ENCODE measurements at places on chromosomes 11 and 22.

DNA sequence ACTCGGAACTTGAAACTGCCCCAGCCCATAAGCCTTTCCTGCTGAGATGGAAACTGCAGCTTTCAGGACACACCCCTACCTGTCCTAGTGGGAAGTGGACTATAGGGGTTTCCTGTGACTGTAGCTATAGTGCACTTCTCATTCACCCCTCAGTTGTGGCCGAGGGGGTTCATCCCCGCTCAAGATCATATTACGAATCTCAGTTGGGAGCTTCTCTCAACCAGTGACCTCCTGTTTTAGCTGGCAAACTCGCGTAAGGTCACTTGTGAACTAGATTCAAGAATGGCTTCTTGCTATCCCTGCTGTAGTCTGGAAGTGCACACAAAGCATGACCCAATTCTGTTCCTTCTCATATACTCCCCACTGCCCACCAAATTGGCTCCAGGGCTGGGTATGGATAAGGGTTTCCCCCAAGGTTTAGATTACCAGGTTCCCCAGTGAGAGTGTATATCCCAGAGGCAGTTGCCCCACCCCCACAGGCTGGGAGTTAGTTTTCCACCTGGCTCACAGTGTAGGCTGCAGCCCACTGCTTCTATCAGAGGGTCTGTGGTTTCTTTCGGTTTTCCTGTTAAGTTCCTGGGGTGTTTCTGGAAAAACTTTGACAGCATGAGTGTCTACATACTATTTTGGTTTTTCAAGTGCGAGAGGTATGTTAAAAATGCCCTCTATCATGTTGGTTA, 812.9 kb downstream of the JRKL start:
- no peak for DNase-seq

DNA sequence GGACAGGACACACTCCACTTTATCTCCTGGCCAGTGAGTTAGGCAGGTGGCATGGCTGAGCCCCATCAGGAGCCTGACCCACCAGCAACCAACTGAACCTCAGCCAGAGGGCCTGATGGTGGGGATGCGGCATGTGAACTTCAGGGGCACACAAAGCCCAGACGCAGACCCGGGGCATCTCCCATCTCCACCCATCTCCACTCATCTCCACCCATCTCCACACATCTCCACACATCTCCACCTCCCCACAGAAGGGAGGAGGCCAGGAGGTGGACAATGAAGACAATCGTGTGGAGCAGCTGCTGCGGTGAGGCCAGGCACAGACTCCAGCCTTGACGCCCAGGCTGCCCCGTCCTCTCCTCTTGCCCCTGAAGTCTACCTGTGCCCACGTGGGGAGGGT, 340.8 kb downstream of the CTTN start:
- DNase-seq, result no peak

- no peak for DNase-seq
Measured at GRCh38 chr11:117676501-117676900, 120.5 kb downstream of the DSCAML1 start.

- no peak for DNase-seq
Measured at GRCh38 chr11:67027943-67028542, 5.1 kb downstream of the SYT12 start.

- no peak for DNase-seq
Measured at GRCh38 chr22:21964918-21965484, 12.4 kb upstream of the PPM1F start.

GRCh38 chr11:6559369-6559768, 44.0 kb downstream of the RRP8 start:
- DNase-seq, result no peak

- no peak for DNase-seq
Measured at GRCh38 chr11:36139767-36140166, 149.5 kb downstream of the COMMD9 start.

- DNase-seq, result no peak
Measured at GRCh38 chr22:42860968-42861367, 3.9 kb upstream of the ARFGAP3 start.

Measured in cortex of kidney (tissue), 1 donor.